Ascending aorta (tissue), 2 donors: ENCODE measurements at places on chromosomes 1 and 21.

GRCh38 chr1:68328490-68328889, 96.2 kb upstream of the WLS start:
- no peak for DNase-seq

DNA sequence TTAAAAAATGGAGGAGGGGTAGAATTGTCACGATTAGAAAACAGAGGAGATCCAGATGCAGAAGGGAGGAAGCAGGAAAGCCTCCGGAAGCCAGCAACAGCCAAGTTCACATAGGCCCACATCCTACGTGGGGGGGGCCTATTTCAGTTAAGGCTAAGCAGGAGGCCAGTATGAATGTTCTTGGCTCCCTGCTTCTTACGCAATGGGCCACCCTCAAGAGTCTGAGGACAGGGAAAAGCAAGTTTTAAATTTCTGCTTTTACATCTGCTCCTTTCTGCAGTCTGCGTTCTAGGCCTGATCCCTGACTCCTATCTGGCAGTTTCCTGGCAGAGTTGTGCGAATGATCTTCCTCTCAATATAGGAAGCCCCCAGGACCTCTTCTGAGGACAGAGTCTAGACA, 30.6 kb downstream of the RABIF start:
- no peak for DNase-seq

DNA sequence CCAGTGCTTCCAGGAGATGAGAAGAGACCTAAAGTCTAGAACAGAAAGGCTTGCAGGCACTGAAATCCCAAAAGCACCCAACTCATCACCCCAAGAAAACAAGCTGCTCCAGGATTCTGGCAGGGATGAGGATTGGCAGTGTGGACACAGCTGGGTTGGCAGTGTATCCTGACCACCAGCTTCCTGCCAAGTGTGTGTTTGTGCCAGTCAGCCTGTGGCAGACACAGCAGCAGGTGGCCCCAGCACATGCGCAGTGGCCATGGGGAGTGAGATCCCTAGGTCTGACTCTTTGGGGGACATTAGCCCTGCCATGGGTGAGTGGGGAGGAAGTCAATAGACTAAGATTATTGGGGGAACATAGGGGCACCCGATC, 8.7 kb upstream of the SNAPIN start:
- peak; percentile 68 for DNase-seq

GRCh38 chr1:1233567-1233892, 1.5 kb downstream of the B3GALT6 start:
- no peak for DNase-seq

DNA sequence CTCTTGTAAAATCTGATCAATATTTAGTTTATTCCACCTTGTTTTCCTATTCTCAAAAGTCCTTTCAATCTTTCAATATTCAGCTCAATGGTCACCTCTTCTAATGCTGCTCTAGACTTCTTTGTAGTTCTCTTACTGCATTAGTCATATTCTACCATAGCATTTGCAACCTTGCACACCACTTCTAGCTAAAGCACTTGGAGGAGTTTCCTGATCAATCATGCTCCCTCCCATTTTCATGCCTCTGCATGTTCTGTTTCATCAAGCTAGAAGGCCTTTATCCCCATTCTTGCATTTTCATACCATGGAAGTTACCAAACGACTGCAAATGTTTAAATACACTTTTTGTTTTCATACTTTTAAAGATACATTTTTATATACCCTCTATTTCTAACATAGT, 72.1 kb downstream of the SLC5A9 start:
- DNase-seq = no peak

DNA sequence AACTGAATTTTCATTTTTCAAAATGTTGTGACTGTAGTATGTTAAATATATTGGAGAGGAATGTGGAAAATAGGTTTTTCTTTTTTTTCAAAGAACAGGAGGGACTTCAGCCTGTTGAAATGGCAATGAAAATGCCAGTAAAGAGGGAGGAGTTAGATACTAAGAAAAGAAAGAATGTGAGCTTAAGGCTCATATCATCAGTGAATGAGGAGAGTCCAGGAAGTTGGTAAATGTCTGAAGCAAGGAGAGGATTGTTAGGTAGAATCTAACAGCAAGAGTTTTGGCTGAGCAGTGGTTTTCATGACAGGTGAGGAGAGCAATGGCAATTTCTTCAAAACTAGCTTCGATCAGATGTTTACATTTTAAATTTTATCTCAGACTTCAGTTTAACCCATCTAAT, 43.0 kb downstream of the PLA2G4A start:
- DNase-seq = no peak
